Bronchus fibroblast of lung (primary cell): ENCODE measurements at places on chromosomes 16 and 17. TPM values are rescaled to one million over a fixed set of nuclear protein-coding genes. Genes with fewer than 3 reads are reported as not detected.

TNS4 gene
- under 0.01 and 0.17 TPM in 2 replicates for total RNA-seq

ARL5C gene
- total RNA-seq: not detected in 2 replicates

KRT9 gene
- total RNA-seq: not detected in 2 replicates

BAIAP3 gene
- 0.50 and 0.74 TPM in 2 replicates for total RNA-seq

HSD17B2 gene
- total RNA-seq: not detected in 2 replicates

ATP2A1 gene
- 0.15 and 0.17 TPM in 2 replicates for total RNA-seq

VMO1 gene
- 0.50 TPM in 1 of 2 replicates, not detected in the other for total RNA-seq

PYY gene
- total RNA-seq: 0.45 and 0.50 TPM in 2 replicates

KRT40 gene
- total RNA-seq: not detected in 2 replicates

SEPTIN12 gene
- not detected in 2 replicates for total RNA-seq

MSRB1 gene
- total RNA-seq: 9.8 and 12.0 TPM in 2 replicates

GUCY2D gene
- 0.15 TPM in 1 of 2 replicates, not detected in the other for total RNA-seq

GRAP gene
- under 0.01 TPM in 1 of 2 replicates, not detected in the other for total RNA-seq

KRTAP1-1 gene
- not detected in 2 replicates for total RNA-seq

SPIRE2 gene
- 0.50 and 1.9 TPM in 2 replicates for total RNA-seq

TEKT1 gene
- total RNA-seq: not detected in 2 replicates

CD300LB gene
- not detected in 2 replicates for total RNA-seq

ATAD5 gene
- 2.2 and 3.5 TPM in 2 replicates for total RNA-seq

PRAC2 gene
- total RNA-seq: not detected in 2 replicates

TBC1D3K gene
- not detected in 2 replicates for total RNA-seq

SPATA32 gene
- not detected in 2 replicates for total RNA-seq

CLDN7 gene
- 11.3 and 13.1 TPM in 2 replicates for total RNA-seq

EVI2A gene
- 2.1 and 3.9 TPM in 2 replicates for total RNA-seq

CTDNEP1 gene
- 58.0 and 67.5 TPM in 2 replicates for total RNA-seq

MMD gene
- 44.6 and 48.6 TPM in 2 replicates for total RNA-seq

SOST gene
- total RNA-seq: not detected in 2 replicates

PPP1R1B gene
- total RNA-seq: 0.45 TPM in 1 of 2 replicates, not detected in the other

YBX2 gene
- total RNA-seq: 0.34 TPM in 1 of 2 replicates, not detected in the other

CTRB2 gene
- total RNA-seq: not detected in 2 replicates

TMEM235 gene
- not detected in 2 replicates for total RNA-seq

CCDC200 gene
- not detected in 2 replicates for total RNA-seq

ARHGAP27 gene
- 0.59 and 2.4 TPM in 2 replicates for total RNA-seq

PLK1 gene
- total RNA-seq: 119 and 123 TPM in 2 replicates

BCL6B gene
- under 0.01 and 1.0 TPM in 2 replicates for total RNA-seq

KIAA0753 gene
- total RNA-seq: 8.4 and 8.8 TPM in 2 replicates

ICAM2 gene
- total RNA-seq: 1.3 and 1.8 TPM in 2 replicates

RSPRY1 gene
- 22.9 and 25.3 TPM in 2 replicates for total RNA-seq
